ENCODE measurements at places on chromosomes 16 and 17.

DNA sequence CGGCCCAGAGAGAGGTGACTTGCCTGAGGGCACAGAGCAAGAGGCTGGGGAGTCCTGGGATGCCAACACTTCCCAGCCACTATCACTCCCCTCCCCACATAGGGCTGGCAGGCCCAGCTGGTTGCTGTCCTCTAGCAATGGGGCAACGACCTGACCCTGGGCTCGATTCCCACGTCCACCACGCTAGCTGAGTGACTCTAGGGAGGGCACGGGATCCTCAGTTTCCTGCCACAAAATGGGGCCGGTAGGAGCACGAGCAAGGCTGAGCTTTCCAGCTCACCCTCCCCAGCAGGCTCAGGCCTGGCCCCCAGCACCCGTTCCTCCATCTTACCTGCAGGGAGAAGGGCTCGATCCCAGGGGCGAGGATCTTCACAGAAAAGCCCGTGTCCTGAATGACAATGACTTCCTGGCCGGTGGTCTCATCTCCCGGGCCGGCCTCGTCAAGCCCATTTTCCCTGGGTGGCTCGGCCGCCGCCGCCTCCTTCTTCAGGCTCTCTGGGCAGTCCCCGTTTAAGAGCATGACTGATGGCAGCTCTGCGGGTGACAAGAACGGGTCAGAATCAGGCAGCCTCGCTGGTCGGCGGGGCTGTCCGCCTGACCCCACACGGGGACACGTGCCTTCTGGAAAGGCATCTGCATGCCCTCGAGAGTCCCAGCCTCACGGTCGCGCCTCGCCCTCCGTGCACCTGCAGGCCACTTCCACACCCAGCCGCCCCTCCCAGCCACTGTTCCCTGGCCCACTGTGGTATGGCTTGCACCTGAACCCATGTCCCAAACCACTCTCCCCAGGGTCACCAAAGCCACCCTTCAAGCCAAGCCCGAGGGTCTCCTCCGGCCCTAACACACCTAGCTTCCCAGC, 7.3 kb downstream of the CLUH start:
- no peak for DNase-seq

GRCh38 chr16:46980926-46981325, 7.5 kb upstream of the DNAJA2 start:
- DNase-seq: no peak

DNA sequence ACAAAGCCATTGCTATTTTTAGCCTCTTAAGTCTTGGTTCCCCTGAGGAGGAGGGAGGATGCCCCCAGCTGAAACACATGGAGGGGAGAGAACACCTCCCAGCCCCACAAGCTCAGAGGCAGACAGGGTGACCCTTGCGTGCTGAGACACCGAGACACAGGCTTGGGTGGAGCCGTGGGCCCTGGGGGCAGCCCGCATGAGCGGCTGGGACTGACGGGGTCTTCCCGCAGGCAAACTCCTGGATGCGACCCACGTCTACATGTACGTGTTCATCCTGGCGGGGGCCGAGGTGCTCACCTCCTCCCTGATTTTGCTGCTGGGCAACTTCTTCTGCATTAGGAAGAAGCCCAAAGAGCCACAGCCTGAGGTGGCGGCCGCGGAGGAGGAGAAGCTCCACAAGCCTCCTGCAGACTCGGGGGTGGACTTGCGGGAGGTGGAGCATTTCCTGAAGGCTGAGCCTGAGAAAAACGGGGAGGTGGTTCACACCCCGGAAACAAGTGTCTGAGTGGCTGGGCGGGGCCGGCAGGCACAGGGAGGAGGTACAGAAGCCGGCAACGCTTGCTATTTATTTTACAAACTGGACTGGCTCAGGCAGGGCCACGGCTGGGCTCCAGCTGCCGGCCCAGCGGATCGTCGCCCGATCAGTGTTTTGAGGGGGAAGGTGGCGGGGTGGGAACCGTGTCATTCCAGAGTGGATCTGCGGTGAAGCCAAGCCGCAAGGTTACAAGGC, 9.8 kb downstream of the SLC16A3 start:
- DNase-seq: peak; percentile 54

- no peak for DNase-seq
These were observed 2.2 kb upstream of the ATXN1L start for GRCh38 chr16:71843572-71843971.

DNA sequence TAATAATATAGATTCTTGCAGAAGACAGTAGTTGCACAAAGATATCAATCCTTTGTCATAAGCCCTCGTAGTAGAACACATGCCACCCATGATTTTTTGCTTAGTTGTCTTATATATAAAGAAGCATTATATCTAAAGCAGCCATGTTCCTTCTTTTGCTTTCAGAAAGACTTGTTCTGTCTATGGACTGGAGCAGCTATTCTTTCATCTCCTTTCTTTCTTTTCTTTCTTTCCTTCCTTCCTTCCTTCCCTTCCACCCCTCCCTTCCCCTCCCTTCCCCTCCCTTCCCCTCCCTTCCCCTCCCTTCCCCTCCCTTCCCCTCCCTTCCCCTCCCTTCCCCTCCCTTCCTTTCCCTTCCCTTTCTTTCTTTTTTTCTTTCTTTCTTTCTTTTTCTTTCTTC, 104.0 kb upstream of the HS3ST4 start:
- DNase-seq: no peak

DNA sequence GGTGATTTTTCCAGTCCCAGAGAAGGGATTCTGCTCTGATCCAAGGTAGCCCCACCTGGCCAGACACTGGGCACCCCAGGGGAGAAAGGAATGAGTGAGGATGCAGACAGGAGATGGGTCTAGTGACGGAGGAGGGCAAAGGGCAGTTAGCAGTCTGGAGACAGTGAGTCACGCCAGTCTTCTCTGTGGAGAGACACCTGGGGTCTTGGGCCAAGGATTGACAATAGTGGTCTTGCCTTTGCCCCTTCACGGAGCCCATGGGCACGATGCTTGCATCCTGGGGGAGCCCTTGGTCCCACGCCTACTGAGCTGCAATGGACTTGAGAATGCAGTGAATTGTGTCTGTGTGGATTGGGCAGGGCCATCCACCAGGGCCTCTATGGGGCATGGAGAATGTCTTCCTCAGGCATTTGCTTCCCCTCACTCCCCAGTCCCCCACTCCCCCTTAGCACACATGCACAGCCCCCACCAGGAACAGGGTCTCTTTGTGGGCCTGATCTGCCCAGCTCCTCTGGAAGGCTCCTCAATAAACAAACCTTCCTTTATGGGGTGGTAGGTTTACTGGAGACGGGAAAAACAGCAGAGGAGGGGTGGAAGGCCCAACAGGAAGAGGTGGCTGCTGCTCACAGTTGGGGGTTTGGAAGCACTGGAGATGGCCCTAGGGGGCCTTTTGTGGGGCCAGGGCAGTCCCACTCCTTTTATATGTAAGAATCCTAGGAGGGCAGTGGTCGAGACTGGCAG, 1.4 kb downstream of the CHAD start:
- no peak for DNase-seq

DNA sequence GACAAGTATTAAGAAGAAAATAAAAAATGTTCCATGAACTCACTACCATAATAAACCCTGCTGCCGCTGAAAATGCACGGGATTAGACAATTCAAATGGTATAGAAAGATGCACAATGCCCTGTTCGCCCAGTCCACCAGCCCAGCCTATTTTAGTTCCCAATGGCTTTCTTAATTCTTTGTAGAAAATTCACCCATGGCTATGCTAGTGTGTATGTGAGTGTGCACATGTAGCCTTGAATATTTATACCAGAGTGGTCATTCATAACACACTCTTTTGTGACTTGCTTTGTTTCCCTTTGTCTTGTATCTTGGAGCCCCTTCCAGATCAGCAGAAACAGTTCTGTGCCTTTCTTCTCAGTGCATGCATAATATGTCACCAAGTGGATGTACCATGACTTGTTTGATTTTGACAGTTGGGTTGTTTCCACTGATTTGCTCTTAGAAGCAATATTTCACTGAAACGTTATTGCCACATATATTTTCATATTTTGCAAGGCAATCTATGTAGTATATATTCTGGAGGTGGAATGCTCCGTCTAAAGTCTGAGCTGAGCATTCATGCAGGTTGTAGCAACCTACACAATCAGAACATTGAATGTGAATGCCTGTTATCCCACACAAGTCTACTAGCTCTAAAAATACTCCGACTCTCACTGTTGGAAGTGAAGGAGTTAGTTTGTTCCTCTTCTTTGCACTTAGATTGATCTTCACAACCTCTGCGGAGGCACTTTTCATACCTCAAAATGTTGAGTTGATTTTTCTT, 383.0 kb upstream of the EEF2KMT start:
- DNase-seq: no peak

GRCh38 chr17:83191388-83192160, 112.2 kb downstream of the METRNL start:
- no peak for DNase-seq

DNA sequence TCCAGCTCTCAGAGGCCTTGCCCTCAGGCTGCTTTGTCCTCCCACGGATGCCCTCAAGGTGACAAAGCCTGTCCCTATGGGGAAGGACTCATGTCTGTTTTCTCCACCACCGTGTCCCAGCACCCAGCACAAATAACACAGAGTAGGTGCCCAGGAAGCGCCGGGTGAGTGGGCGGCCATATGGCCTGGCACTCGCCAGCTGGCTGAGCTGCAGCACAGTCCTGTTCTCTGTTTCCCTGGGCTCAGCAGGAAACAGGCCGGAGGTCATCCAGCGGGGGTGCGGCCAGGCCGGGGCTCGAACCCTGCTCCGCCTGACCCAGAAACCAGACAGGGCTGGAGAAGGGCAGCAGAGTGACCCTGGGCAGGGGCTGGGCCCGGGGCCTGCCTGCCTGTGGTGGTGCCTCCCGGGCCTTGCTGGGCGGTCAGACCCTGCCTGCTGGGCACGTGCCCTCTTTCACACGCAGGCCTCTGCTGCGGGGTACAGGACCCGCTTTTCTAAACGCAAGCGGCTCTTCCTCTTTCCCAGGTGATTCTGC, 139.0 kb upstream of the CIBAR2 start:
- DNase-seq: no peak

- no peak for DNase-seq
These were observed 9.0 kb downstream of the ABR start for GRCh38 chr17:1170739-1171138.
